ENCODE measurements at places on chromosomes 1 and 21. TPM values are rescaled to one million over a fixed set of nuclear protein-coding genes. Genes with fewer than 3 reads are reported as not detected.
A peak's percentile ranks its signal among the peaks of the same experiment; 100 is the strongest.

- DNase-seq, result no peak
Measured at GRCh38 chr1:241077386-241078147, 279.4 kb downstream of the RGS7 start.

GRCh38 chr1:1125945-1126344 lies 10.1 kb upstream of the C1orf159 start:
- DNase-seq, result no peak

DNA sequence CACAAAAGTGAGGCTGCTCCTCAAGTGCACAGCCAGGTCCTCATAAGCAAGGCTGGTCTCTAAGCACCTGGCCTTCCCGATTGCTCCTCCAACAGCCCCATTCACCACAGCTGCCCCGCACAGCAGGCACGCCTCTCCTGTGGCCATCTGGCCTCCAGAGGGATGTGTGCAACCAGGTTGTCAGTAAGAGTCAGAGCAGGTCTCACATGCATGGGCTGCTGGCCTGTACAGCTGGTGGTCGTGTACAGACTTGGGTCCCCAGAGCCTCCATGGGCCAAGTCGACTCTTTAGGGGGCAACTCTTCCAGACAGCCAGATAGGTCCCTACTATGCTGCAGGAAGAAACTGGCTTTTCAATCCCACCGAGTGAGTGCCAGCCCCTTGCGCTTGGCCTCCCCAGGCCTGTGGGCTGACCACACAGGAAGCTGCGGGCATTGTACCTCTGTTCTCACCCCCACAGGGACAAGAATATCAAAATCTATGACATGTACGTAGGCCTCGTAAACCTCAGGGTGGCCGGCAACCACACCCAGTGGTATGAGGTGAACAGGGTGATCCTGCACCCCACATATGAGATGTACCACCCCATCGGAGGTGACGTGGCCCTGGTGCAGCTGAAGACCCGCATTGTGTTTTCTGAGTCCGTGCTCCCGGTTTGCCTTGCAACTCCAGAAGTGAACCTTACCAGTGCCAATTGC lies 1.4 kb downstream of the PRSS38 start:
- DNase-seq, result no peak

Gene MFSD2A
- 4.1 TPM for total RNA-seq

Gene IL19
- total RNA-seq, result not detected

DNA sequence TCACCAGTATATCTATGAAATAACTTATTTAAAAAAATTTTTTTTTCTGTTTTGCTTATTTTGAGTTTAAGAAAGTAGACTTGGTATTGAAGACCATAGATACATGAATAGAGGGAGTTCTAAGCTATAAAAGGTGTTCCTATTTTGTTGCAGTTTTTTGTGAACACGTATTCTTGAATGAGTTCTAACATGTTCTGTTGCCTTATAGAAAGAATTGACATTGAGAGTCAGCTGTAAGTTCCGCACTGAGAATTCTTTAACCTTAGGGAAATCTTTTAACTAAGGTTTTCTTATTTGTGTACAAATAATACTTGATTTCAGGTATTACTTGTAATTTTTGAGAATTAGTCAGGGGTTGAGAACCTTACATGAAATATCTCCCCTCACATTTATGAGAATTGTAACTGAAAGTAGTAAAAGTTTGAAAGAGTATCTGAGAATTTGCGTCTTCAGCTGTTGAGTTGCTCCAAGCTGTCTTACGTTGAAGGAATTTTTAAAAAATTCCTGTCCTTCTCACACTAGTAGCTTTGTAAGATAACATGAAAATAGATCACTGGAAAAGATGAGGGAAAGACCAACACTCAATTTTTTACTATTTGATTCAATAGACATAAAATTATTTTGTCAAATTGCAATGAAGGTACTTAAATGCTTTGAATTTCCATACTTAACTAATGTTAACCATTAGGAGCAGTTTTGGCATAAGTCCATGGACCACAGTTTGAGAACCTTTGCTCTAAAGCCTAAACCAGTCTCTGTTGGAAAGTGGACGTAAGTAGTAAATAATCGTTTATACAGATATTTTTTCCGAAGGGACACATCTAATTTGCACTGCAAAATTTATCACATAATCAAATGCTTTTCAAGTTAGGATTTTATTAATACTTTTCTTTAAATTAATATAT lies 3.8 kb downstream of the DR1 start:
- DNase-seq, result no peak

DNA sequence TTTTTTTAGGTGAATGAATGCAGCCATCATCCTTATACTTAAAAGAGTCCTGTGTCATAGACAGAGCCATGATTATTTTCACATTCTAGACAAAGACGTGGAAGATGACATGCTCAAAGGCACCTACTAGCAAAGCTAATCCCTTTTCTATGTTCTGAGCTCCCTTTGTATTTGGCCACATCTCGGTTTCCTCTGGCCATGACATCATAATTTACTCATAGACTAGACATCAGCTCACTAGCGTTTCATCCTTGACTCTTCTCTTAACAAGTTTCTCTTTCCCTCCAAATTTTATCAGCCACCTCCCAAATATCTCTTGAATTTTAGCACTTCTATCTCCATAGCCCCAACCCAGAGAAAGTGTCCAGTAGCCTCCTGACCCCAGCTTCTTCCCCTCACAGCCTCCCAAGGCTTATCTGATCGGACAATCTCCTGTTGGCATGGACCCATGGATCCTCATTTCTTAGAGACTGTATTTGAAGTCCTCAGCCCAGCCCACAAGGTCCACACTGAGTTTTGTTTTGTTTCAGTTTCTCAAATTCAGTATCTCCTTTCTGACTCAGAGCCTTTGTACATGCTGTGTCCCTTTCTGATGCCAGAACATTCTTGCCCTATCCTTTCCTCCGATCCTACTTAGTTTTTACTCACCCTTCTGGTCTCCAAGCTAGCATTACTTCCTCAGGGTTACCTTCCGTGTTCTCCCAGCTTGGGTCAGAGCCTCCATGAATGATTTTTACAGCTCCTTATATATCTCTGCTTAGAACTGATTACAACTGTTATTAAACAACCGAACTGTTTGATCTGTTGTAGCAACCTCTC lies 33.0 kb upstream of the EPS8L3 start:
- DNase-seq, result peak; percentile 7

DNA sequence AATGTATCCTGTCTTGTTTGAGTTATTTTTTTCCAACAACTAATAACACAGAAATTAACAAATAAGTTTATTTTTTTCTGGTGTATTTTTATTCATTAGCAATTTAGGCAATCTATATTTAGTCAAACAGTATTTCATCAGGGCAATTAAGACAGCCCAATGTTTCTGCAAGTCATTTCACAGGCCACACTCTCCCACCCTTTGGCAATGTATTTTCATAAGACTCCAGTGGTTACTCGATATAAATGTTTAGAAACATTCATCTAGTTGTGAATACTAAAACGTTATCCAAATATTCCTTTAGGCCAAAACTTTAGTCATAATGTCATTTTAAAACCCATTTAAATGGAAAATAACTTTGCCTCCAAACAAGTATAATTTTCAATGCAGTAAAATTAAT lies 142.1 kb downstream of the KCNT2 start:
- no peak for DNase-seq

Gene MYCL
- 2.2 TPM for total RNA-seq

GRCh38 chr1:45490626-45491486 lies at the start of gene TESK2:
Gene TESK2, minus strand, starts transcription at chr1:45491163. Its CDS starts 33,378 bp downstream, at chr1:45457785.
- peak; percentile 98 for DNase-seq

- no peak for DNase-seq
Measured at GRCh38 chr1:1577367-1578011, 2.8 kb upstream of the SSU72 start.

Gene PRPF38A
- 51.2 TPM for total RNA-seq

Gene PTPN14
- total RNA-seq, result 25.6 TPM

GRCh38 chr21:45262041-45262581 lies 25.6 kb downstream of the POFUT2 start:
- no peak for DNase-seq

Gene SMPDL3B
- total RNA-seq, result 0.77 TPM

DNA sequence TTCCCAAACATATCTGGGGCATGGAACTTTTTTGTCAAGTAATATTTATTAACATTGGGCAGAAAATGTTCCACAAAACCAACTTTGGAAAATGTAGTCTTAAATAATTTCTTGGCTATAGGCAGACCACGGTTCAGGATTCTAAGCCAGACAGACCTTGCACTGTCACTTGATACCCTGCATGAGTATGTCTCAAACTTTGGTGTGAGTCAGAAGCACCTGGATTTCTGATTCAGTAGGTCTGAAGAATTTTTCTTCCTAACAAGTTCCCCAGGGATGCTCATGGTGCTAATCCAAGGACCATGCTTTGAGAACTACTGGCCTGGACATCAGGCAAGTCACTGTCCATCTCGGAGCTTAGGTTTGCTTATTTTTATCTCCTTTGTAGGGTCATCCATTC lies 562.0 kb downstream of the PLPP3 start:
- DNase-seq, result no peak

Gene KRTAP13-2
- total RNA-seq, result not detected

- DNase-seq, result no peak
Measured at GRCh38 chr21:22993822-22994574, 1995.8 kb downstream of the NCAM2 start.

DNA sequence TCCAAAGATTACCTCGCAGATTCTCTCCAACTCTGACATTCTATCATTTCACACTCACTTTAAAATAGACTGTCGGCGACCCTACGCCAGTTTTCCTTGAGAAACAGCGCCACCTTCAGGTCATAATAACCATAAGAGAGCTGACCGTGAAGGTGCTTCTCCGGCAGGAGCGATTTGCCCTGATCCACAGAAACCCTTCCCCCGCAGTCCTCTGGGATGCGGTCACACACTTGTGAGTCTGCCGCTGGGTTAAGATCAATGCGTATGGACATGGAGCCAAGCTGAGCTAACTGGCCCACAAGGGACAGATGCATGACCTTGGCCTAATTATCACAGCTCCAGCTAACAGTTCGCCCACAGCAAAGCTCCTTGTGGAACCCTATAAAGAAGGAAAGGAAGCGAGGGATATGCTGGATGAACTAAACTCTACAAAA lies 32.8 kb upstream of the IFNAR2 start:
- DNase-seq, result peak; percentile 55

Gene TSACC
- total RNA-seq, result not detected

DNA sequence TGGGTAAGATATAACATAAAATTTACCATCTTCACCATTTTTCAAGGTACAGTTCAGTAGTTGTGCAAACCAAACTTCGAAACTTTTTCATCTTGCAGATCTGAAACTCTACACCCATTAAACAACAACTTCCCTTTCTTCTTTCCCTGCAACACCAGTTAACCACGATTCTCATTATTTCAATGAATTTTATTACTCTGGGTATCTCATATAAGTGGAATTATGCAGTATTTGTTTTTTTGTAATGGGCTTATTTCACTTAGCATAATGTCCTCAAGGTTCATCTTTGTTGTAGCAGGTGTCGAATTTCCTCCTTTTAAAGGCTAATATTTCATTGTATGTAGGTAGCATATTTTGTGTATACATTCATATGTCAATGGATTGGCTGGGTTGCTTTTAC lies 146.1 kb downstream of the SPATA46 start:
- DNase-seq, result no peak

DNA sequence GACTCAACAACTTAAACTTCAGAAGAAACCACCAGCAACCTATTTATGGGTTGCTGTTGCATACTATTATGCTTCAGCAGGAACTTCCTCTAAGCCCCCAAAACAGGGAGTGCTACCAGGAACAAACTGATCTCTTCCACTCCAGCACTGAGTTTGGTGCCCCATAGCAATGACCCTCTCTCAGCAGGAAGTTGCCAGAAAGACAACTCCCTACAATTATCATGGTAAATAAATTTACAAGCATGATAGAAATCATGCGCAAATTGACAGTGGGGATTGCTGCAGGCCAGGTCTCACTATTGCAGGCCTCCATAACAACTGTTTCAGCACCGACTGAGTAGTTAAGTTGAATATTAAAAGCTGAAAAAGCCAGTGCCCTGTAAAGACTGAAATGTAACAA lies 180.6 kb downstream of the PLA2G4A start:
- no peak for DNase-seq

Gene FUBP1
- total RNA-seq, result 149 TPM

DNA sequence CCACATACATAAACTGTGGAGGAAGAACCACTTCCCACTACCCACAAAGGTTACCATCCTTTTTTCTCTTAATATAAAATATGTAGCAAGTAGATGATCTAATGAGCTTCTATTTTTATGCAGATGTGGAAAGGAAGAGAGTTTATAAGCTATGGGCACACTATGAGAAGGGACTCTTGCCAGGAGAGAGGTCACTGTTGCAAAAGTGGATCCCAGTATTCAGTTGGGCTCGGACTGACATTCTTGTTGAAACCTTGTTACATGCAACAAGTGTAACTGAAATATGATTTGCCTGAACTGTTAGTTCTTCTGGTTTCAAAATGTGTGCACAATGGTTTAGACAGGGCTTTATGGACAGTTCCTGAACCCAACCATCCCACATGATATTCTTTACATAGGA lies 397.4 kb upstream of the PKN2 start:
- DNase-seq, result no peak

DNA sequence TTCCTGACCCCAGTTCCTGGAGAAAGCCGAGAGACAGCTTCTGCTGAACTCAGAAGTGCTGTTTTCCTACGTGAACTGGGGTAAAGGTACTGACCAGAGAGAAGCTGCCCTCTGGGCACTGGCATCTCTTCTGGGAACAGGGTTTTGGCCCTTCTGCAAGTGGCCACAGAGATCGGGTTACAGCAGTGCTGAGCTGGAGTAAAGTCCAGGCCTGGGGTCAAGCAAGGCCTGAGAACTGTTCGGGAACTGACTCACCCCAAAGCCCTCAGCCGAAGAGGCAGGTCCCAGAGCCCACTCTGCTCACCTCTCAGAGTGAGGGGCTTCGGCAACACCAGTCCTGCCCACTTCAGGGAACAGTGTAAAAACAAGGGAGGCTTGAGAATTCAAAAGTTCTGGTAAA lies 177.2 kb upstream of the RUNX1 start:
- DNase-seq, result no peak

Gene SYNC
- total RNA-seq, result 6.0 TPM

GRCh38 chr1:32350785-32351398 lies 11.4 kb downstream of the FAM229A start:
- peak; percentile 82 for DNase-seq

Gene CYP4X1
- 1.5 TPM for total RNA-seq

GRCh38 chr1:204283711-204284651 lies 70.2 kb upstream of the GOLT1A start:
- DNase-seq, result no peak

DNA sequence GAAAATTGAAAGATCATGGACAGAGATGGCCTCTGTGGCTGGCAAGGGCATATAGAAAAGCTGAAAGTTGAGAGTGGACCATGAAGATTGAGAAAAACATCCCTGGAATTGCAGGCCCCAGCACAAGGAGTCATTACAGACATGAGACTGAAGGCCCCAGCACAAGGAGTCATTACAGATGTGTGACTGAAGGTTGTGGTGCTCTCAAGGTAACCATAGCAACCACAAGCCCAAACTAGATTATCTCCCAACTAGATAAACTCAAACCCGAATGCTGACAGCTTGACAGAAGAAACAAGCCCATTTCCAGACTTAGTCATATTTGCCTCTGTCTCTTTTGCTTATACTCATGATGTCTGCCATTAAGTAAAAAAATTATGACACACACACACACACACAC lies 1252.1 kb upstream of the ADGRL4 start:
- no peak for DNase-seq

GRCh38 chr1:245652660-245653427 lies 498.1 kb downstream of the KIF26B start:
- DNase-seq, result no peak

- no peak for DNase-seq
Measured at GRCh38 chr1:89833183-89834082, 12.6 kb downstream of the LRRC8D start.

- no peak for DNase-seq
Measured at GRCh38 chr1:205343431-205344065, 13.2 kb downstream of the KLHDC8A start.

- DNase-seq, result no peak
Measured at GRCh38 chr1:205739348-205740160, 10.4 kb downstream of the NUCKS1 start.

Measured in ovary (tissue), 10 donors.